ENCODE measurements at places on chromosomes 2 and 18. TPM values are rescaled to one million over a fixed set of nuclear protein-coding genes. Genes with fewer than 3 reads are reported as not detected.

Gene NT5C1B
- polyA plus RNA-seq, result not detected

DNA sequence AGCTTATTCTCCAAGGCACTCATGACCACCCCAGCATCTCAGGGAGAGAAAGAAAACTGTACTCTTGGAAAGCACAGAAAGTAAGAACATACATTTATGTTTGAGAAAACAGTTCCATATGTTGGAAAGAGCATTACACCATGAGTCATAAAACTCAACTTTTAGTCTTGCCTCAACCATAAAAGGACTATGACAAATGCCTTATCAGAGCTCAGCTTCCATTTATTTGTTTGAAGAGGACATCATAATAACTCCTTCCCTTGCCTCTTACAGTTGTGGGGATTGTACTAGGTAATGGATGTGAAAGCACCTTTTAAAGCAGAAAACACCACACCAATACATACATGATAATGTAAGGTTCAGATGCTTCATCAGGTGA, 370.8 kb downstream of the LNPK start:
- no peak for DNase-seq

DNA sequence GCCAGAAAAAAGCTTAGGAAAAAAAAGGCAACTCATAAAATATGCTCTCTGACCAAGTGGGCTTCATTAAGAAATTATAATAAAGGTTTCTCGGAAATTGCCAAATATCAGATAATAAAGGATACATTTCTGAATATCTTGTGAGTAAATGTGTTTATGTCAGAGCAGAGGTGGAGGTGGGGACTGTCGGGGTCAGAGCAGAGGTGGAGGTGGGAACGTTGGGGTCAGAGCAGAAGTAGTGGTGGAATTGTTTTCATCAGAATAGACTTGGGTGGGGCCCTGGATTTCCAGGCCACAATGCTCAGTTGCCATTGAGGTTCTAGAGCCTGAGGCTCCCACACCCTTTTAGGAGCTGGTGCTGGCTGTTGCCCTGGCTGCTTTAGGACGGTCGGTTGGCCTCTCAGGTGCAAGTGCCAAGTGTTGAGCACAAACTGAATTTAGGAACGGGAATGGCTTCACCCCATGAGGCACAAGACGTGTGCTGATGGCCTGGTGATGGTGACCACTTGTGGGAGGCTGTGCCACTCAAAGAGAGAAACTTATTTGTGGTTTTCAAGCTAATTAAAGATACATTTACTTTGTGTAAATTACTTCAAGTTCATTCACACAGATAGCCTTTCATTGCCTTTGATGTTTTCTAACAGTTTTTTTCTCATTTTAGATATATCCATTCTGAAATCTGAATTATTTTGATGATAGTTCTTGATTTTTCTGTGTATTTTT, 131.5 kb downstream of the ATP9B start:
- DNase-seq, result peak; percentile 32

Gene EFHD1
- polyA plus RNA-seq, result 26.3 TPM

DNA sequence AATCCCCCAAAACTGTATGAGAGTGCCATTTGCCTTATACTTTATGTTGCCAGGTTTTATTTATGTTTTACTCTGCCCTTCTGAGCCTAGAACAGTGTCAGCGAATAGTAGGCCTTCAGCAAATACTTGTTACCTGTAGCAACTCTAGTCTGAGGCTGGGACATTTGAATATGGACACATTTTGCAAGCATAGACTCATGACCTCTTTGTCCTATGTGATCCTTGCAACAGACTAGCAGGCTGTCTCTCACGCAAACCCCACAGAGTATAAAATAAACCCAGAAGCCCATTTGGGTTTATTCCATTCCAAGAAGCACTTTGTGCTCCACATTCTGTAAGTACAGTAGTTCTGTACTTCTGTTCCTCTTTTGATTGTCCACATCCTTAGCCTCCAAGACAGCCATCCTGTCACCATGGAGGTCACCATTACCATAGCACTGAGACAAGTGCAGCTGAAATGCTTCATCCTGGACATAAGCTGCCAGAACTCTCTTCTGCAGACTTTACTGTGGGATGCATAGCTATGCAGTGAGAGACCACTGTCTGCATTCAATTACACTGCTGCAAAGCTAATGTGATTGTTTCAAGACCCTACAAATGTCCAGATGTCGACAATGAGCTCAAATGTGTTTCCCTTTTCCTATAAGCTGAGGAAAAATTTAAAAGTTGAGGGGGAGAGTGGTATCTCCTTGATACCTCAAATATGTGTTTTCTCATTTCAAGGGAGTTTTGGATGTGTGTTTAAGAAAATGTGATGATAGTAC, 425.7 kb downstream of the PID1 start:
- no peak for DNase-seq

DNA sequence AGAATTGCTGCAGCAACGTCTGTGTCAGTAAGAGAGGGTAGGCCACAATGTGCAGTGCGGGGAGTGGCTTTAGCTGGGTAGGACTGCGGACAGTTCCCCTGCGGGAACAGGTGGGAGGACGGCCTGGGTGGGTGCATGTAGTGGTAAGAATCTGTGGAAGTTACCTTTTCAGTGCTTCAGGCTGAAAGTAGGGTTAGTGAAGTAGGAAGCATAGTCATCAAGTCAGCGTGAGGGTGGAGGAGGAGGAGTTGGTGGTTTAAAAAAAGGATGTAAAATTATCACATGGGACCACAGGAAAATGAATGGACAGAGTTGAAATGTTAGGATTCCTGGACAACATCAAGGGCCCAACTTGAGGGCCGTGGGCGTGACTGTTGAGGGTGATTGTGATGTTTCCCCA, 13.2 kb downstream of the CEP192 start:
- no peak for DNase-seq

- no peak for DNase-seq
Observed at GRCh38 chr2:126600742-126601141, 55.2 kb upstream of the GYPC start.

DNA sequence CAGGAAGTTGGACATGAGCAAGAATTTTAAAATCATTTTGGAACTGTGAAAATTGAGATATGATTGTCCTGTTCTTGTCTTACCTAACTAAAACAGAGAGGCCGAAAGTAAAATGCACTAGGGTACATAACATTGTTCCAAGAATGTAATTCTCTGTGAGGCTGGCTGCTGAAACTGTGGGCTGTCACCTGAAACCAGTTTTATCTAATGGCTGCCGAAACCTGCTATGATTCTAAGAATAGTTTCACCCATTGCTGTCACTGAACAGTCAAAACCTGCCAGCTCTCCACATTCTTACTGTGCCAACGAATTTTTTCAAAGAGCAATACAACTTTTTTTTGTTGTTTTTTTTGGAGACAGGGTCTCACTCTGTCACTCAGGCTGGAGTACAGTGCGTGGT, 119.3 kb upstream of the ZSWIM2 start:
- DNase-seq, result no peak

Gene UPP2
- not detected for polyA plus RNA-seq

Gene AOX1
- 1.5 TPM for polyA plus RNA-seq

GRCh38 chr2:180246268-180246667, 239.2 kb upstream of the CWC22 start:
- peak; percentile 12 for DNase-seq

DNA sequence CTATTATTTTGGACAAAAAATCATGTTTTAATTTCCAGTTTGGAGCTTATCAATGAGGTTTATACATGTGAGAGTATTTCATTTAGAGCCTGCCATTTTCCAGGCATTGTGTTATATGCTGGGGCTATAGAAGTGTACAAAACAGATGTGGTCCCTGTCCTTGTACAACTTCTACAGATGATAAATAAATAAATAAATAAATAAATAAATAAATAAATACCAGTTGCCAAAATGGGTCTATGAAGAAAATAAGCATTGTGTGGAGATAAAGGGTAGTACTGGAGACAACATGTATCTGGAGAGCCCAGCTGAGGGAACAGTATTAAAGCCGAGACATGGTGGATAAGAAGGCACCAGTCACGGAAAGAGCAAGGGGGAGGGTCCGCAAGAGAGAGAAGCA, 210.0 kb downstream of the SS18 start:
- DNase-seq, result no peak

Gene BCS1L
- polyA plus RNA-seq, result 38.9 TPM

Gene POMC
- polyA plus RNA-seq, result 2.9 TPM

DNA sequence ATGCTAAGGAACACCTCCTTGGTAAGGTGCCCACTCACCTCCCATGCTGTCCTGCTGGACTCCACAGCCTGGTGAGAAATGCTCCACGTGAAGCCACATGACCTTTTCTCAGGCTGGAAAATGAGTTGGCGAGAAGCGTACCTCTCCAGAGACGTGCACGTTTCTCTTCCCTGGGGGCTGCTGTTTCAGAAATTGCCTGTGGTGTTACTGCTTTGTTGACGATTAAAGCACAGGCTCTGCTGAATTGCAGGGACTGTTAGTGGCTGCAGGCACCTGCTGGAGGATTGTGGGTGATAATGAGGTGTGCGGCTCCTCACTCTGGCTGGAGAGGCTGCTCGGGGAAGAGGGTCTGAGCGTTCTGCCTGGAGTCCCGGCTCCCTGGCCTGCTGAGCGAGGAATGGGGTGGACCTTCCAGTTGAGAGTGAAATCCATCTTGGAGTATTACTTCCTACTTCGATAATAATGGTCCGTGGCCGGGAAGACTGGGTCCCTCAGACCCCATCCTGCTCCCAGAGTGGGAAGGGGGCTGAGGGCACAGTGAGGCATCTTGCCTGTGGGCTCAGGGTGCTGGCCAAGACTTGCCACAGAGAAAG, 199.3 kb upstream of the HDAC4 start:
- no peak for DNase-seq

Measured in hindlimb muscle (tissue), 1 donor.